Activated T-helper 1 cell treated with Interleukin-2 at 50 U/mL for 16 hours (primary cell): ENCODE measurements at places on chromosomes 16 and 17.

- no peak for DNase-seq
Measured at GRCh38 chr17:77723909-77724875, 234.3 kb upstream of the TNRC6C start.

DNA sequence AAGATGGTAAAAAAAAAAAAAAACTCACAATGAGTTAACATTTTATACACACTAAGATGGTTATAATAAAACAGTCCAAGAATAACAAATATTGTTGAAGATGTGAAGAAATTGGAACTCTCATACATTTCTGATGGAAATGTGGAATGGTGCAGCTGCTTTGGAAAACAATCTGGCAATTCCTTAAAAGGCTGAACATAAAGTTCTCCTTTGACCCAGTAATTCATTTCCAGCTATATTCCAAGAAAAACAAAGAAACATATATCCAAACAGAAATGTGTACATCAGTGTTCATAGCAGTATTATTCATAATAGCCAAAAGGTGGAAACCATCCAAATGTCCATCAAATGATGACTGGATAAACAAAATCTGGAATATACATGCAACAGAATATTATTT is 97.3 kb upstream of the NETO2 start:
- DNase-seq = no peak

DNA sequence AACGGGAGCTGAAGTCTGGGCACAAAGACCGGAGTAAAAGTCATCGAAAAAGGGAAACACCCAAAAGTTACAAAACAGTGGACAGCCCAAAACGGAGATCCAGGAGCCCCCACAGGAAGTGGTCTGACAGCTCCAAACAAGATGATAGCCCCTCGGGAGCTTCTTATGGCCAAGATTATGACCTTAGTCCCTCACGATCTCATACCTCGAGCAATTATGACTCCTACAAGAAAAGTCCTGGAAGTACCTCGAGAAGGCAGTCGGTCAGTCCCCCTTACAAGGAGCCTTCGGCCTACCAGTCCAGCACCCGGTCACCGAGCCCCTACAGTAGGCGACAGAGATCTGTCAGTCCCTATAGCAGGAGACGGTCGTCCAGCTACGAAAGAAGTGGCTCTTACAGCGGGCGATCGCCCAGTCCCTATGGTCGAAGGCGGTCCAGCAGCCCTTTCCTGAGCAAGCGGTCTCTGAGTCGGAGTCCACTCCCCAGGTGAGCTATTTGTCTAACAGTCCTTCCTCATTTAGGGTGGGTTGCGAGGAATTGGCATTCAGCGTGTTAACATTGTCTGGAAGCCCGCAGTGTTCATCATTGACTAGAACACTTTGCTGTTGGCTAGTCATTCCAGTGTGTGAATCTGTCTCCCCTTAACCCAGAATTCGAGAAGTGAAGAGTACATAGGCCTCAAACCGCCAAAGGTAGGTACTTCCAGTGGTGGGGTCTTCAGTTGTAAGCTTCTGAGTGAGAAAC is 1.5 kb downstream of the CDK12 start:
- DNase-seq = no peak

- DNase-seq = no peak
Measured at GRCh38 chr16:69298261-69298660, 12.9 kb upstream of the VPS4A start.
